GM12878 (cell line): ENCODE measurements at places on chromosomes 5 and 9. TPM values are rescaled to one million over a fixed set of nuclear protein-coding genes. Genes with fewer than 3 reads are reported as not detected.
A peak's percentile ranks its signal among the peaks of the same experiment; 100 is the strongest.

- no peak for DNase-seq
These were observed 3.7 kb downstream of the C9orf50 start for GRCh38 chr9:129617167-129617566.

FAM114A2 gene
- 22.9 and 26.1 TPM in 2 replicates for total RNA-seq

IFNB1 gene
- total RNA-seq, result not detected in 2 replicates

SLC34A3 gene
- not detected in 2 replicates for total RNA-seq

DNA sequence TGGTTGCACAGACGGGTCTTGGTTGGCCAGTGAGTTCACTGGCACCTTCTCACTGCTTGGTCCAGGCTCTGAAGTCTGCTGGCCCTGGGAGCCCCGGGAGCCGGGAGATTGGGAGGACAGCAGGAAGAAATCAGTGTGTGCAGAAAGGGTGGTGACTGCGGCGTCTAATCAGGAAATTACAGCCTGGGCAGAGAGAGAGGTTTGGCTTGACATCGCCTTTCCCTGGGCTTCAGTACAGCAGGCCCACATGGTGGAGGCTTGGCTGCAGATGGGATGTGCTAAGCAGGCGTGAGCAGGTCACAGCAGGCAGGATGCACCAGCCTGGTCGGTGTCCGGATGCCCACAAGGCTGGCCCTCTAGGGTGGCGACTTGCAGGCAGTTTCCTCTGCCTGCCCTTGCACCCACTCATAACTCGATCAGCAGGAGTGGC, 17.2 kb downstream of the PITX1 start:
- DNase-seq, result no peak

DNA sequence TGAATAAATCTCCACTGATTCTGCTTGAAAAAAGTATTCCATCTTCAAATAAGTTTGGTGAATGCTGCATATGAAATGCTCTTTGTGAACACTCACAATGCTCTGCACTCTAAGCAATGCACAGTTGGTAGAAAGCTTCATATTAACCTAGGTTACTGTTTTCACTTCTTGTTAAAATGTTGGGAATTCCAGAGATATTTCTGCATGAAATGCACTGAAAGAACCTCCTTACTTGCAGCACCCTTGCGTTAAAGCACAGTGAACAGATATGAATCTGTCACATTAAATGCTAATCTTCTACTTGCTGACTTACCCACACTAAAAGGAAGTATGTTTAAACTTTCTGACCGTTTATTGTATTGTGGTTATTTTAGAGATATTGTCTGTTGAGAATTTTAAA, 584.1 kb upstream of the NUDT12 start:
- no peak for DNase-seq

- no peak for DNase-seq
These were observed 303.1 kb upstream of the PTGER4 start for GRCh38 chr5:40376566-40376965.

DNA sequence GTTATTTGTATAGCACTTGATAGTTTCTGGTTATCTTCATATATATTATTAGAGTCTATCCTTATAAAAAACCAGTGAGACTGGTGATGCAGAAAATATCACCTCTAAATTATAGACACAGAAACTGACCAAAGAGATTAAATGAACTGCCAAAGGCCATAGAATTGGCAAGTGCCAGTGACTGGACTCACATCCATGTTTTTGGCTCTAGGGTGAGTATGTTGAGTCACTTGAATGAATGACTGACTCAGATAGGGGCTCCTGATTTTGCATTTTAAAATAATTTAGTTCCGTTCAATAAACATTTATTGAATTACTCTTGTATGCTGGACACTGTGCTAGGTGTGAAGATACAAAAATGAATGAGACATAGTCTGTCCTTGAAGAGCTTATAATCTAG, 70.7 kb downstream of the NR2F1 start:
- DNase-seq, result no peak

GRCh38 chr5:112930082-112930344, 8.0 kb upstream of the REEP5 start:
- peak; percentile 84 for DNase-seq

EGFLAM gene
- not detected in 2 replicates for total RNA-seq

- no peak for DNase-seq
These were observed 10.0 kb downstream of the TLE4 start for GRCh38 chr9:79581794-79582193.

DNA sequence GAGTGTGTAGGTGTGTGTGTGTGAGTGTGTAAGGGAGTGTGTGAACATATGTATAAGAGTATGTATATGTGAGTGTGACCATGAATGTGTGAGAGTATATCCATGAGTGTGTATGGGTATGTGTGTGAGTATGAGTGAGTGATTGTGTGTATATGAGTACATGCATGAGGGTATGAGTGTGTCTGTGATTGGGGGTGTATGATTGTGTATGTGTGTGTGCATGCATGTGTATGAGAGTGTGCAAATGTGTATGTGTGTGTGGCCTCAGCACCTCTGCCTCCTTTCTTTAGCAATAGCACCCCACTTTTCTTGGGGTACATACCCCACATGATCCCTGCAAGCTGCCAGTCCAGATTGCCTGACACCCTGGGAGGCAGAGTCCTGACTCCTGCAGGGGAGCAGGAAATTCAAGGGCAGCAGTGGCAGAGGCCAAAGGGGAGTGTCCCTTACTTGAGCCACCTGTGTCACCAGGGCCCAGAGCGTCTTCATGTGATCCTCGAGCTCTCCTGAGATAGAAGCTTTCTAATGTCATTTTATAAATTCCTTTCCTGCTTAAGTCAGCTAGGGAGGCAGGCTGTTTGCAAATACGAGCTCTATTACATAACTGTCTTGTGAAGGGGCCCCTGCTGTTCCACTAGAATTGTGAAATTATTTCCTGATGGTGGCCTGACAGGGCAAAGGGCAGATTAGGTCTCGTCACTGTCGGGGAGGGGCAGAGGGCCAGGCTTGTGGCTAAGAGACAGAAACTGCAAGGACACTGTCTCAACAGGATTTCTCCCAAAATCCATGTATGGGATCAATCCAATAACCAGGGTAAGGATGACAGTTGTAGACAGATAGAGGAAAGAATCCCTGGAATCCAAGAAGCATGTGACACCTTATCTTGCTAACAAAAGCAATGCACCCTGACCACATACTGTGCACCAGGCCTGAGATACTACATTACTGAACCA, 389.1 kb downstream of the GADD45G start:
- DNase-seq, result no peak
